ACHN (cell line): ENCODE measurements at places on chromosomes 2 and 18.

DNA sequence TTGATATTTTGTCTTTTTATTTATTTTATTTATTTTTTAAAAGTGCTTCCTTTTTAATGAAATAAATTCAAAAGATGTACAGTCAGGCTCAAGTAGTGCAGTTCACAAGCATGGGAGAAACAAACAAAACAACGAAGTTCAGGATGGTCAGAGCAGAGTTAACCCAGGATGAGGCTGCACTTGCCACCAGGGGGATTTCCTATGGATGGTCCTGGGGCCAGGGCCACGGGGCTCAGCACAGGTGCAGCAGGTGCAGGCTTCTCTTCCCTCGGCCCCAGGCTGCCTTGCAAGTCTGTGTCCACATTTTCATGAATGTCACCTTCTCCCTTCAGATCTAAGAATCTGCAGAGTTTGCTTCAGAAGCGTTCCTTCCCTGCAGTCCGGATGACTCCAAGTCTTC is 76.5 kb downstream of the CDCA7 start:
- DNase-seq: no peak

- DNase-seq: no peak
Observed at GRCh38 chr18:3304832-3305231, 42.9 kb downstream of the MYL12B start.

GRCh38 chr2:108927936-108928659 is 60.9 kb downstream of the EDAR start:
- DNase-seq: peak; percentile 58

- no peak for DNase-seq
Observed at GRCh38 chr18:39976771-39977170, 1978.3 kb upstream of the PIK3C3 start.

GRCh38 chr2:103991591-103991990 is 862.3 kb upstream of the POU3F3 start:
- peak; percentile 41 for DNase-seq

- no peak for DNase-seq
Observed at GRCh38 chr2:74576211-74576862, 21.8 kb downstream of the DOK1 start.

DNA sequence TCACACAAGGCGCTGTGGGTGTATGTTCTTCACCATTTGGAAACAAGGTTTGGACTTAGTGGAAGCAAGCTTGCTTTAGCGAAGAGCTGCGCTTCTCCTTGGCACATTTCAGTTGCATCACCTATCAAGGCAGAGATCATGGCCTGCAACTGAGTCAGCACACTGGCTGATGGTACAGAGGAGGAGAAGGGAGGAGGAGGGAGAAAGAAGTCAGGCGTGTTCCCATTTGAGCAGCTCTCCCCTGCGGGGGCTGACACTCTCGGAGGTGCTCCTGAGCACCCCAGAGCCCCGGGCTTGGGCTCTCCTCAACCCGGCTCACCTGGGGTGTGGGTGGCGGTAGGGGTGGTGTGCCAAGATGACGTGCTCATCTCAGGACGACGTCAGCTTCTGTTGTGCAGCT is 6.0 kb upstream of the SERPINB5 start:
- no peak for DNase-seq

- DNase-seq: peak; percentile 63
Observed at GRCh38 chr2:219596954-219597551, 604 bp upstream of the STK11IP start.

DNA sequence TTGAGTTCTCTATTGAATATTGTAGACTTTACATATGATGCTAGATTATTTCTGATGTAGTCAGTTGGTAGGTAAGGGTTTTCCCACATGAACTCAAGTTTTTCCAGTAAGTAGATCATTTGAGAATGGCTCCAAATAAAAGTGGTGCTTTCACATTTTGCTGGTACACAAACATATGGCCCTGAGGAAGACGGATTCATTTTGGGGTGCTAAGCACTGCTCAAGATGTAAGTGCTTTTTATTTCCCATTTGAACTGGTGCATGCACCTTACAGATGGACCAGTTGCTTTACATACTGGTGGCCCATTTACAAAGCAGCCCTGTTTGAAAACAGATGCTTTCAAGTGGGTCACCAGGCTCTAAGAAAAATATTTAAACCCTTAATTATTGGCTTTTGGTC is 266.7 kb downstream of the MEIS1 start:
- DNase-seq: no peak

- no peak for DNase-seq
Observed at GRCh38 chr18:72833471-72833870, 34.3 kb downstream of the NETO1 start.

DNA sequence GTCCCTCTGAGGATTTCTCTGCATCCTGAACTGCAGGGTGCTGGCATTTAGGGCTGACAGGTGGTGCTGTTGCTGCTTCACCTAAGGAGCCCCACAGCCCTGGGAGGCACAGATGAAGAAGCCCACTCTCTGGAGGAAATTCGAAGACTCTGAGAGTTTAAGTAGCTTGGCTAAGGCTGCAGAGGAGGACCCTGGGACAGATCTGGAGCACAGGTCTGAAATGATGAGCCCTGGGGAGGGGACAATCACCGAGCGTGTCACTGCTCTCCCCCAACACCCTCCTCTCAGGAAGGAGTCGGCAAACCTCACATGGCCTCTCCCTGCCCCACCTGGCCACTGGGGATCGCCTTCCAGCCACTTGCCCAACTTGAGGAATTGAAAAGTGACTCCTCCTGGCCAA is 18.6 kb downstream of the CYP27C1 start:
- DNase-seq: no peak

- no peak for DNase-seq
Observed at GRCh38 chr18:48203961-48204666, 205.1 kb downstream of the ZBTB7C start.

DNA sequence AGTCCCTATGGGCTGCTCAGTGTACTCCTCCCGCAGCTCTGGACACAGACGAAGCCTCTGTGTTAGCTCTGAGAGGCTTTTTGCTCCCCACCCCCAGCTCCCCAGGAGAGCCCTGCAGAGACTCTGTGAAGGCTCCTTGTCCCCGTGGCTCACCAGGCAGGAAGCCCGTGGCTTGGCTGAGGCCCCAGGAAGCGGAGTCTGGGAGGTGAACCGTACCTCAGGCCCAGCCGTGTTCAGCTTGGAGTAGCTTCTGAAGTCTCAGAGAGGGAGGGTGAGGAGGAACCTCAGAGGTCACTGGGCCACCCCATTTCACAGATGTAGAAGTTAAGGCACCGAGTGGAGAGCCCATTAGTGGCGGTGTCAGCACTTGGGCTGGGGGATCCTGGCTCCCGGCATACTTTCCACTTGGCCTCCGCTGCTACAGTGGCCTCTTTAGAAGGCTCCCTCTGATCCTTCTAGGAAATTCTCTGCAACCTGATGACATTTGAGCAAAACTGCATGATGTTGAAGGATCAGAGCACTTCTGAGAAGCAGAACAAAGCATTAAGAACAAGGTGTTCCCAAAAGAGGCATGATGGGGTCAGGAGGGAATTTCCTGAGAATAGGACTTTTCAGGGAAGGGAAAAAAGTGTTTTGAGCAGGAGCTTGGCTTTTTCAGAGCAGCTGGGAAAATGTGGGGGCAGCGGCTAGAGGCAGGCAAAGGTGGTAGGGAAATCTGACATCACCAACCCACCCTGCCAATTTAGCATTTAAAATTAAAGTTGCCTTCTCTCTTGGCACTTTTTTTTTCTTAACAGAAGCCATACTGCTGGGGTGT is 79.1 kb downstream of the MCFD2 start:
- DNase-seq: peak; percentile 68

GRCh38 chr18:6200204-6200774 is 214.4 kb downstream of the L3MBTL4 start:
- no peak for DNase-seq

GRCh38 chr2:180609626-180610340 is 370.6 kb upstream of the UBE2E3 start:
- no peak for DNase-seq

- no peak for DNase-seq
Observed at GRCh38 chr2:54940723-54941122, 109.5 kb downstream of the RTN4 start.

DNA sequence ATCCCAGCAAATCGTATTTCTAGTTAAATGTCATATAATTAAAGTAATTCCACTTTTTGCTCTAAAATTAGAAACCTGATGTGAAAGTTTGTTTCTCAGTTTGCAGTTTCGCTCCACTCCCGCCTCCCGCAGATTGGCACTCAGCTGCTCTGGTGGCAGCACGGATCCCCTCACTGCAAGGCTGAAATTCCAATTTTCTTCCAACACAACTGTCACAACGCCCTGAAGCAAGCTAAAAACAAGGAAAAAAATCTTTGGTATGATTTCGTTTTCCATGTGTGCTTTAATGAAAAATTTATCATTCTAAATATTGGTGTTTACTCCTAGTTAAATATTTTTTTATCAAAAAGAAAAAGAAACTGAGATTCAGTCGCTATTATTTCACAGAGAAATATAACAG is 38.5 kb downstream of the FTCDNL1 start:
- no peak for DNase-seq

DNA sequence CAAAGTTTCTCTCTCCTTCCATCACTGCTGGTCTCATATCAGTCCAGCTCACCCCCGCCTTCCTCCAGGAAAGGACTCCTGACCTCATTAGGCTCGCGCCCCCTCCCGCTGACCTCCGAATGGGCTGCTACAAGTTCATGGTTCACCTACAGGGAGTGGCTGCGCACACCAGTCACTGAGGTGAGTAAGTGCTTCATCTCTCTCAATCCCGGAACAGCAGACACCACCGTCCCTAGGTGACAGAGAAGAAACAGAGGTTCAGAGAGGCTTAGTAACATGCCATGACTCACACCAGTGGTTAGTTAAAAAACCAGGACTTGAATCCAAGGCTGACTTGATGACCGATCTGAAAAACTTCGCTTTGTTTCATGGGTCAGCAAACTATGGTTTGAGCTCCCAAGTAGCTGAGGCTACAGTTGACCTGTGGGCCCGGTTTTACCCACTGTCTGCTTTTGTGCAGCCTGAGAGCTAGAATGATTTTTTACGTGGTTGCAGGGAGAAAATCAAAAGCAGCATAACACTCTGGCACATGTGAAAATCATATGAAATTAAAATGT is 42.0 kb downstream of the ZFP36L2 start:
- DNase-seq: peak; percentile 85

DNA sequence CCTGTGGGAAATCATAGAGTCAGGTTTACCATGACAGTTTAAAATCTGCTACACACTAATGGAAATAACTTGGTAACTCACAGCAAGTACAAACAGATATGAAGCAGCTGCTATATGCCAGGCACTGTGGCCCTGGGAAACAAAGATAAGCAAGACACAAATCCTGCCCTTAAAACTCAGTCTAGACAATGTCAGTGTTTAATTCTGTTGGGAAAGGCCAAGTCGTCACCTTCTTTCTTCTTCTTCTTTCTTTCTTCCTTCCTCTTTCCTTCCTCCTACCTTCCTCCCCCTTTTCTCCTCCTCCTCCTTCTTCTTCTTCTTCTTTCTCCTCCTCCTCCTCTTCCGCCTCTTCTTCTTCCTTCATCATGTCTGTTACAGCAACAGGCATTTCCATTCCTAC is 26.8 kb downstream of the PLEK start:
- DNase-seq: no peak

DNA sequence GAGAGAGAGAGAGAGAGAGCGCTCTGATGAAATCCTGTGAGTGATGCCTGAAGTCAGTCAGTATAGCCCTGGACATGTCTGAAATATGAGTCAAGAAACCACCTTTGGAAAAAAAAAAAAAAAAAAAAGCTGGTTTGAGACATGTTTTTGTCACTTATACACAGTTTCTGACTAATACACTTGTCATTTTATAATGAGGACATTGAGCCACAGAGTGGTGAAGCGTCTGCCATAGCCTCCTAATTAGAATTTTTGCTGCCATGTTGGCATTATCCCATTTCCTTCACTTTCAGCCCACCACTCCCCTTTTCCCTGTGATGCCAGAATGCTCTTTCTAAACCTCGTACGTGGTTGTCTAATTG is 15.7 kb upstream of the MYO3B start:
- DNase-seq: no peak

- no peak for DNase-seq
Observed at GRCh38 chr2:197399887-197400540, 34.8 kb downstream of the SF3B1 start.

- DNase-seq: no peak
Observed at GRCh38 chr2:189338115-189338514, 103.2 kb upstream of the WDR75 start.

- peak; percentile 42 for DNase-seq
Observed at GRCh38 chr2:100246163-100247145, 75.8 kb downstream of the LONRF2 start.

DNA sequence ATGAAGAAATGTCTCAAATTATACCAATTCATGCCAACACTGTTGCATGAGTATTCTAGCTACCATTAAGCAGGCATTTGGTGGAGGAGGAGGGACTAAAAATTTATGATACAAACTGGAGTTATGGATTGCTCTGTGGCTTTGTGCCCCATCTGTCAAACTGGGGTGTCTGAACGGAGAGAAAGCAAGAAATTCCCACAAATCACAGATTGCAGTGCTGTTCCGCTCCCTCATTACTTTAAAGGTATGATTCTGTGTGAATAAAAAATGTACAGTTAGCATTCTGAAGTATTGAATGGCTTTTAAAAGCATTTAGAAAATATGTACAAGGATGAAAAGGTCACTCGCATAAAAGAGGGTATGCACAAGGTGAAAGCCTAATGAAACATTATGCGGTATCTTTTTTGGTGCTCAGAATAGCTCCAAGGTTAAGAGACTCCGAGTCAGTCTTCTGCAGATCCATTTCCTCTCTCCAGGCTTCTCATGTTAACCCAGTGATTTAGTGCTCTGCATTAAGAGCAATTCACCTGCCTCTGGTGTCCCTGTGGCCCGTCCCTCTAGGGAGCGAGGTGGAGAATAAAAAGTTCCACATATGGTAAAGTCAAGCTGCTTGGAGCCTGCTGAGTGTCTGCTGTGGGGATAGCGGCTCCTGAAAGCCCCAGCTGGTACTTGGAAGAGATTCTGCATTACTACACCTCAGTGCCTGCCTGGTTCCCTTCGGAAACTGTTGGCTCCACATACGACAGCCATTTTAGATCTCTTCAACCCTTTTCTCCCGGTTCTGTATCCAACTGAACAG is 184.2 kb downstream of the ZNF521 start:
- no peak for DNase-seq

- peak; percentile 41 for DNase-seq
Observed at GRCh38 chr2:26245810-26246209, 1.1 kb downstream of the HADHB start.

DNA sequence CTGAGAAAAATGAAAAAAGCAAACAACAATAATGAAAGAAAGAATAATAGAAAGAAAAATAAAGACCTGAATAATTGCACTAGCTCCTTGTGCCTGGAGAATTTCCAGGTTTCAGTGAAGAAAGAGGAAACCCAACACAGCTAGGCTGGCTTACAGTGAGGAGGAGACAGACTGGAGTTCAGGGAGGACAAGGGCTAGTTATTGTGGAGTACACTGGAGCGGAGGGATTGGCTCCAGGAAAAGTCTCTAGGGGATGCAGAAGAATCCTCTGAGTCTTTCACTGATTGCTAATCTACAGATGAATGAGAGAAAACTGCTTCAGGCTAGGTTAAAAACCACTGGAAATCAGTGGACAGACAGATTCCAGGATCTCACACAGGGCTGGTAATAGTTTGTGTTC is 163.6 kb upstream of the RBMS1 start:
- no peak for DNase-seq

DNA sequence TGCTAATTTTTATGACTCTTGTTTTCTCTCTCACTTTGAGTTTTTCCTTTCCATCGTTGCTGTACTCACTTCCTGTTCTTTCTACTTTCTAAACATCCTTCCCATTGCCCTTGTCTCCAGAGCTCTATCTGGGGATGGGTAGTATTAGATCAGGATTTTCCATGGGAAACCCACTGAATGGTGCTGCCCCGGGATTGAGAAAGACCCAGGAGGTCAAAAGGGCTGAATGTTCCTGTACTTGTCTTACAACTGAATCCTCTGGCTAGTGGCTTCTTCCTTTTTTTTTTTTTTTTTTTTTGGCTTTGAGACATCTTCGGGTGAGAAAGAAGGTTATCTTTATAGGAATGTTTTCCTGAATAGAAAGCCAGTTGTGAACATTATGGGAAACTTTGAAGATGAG is 364.8 kb upstream of the SLC14A2 start:
- no peak for DNase-seq
